ENCODE measurements at places on chromosomes 3 and 15.

GRCh38 chr3:32975891-32976595 is 24.6 kb downstream of the CCR4 start:
- no peak for DNase-seq

- peak; percentile 16 for DNase-seq
These were observed 51.0 kb downstream of the ZDHHC19 start for GRCh38 chr3:196159952-196160804.

GRCh38 chr3:102391491-102391890 is 43.3 kb upstream of the ZPLD1 start:
- no peak for DNase-seq

- DNase-seq = no peak
These were observed 24.6 kb downstream of the POLG start for GRCh38 chr15:89309993-89310392.

GRCh38 chr15:60635507-60636352 is 156.8 kb upstream of the ICE2 start:
- DNase-seq = no peak

All from stimulated activated CD4-positive, alpha-beta T cell treated with anti-CD3 and anti-CD28 coated beads, Interleukin-1b, Interleukin-23, amount 100 ng/mL, for 48 hours (primary cell).